ENCODE measurements at places on chromosomes 7 and 10.
A peak's percentile ranks its signal among the peaks of the same experiment; 100 is the strongest.

DNA sequence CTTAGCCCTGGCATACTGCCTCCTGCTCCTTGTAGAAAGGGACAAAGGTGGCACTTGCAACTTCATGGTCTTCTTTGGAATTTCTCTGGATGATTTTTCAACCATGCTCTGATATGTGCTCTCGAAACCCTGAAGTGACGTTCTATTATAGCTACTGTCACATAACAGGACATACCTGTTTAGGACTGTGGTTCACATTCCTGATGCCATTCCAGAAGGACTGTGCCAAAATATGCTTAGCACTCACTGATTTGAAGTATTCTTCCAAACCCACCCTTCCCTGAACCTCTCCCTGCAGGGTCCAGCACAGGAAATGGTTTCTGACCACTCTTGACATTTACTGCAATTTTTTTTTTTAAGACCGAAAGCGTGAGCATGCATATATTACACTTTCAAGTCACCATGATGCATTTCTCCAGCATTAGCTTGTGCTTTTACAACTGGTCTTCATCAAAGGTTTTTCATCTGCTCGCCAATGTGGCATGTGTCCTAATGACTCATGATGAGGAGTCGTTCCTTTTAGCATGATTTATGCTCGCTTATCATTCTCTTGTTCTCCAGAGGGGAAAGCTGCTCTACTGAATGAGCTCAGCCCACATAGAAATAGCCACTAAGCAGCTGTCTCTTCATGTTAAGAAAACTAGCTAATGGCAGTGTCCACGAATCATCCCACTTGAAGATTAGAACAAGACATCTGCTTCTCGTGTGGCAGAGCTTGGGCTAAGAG is 135.2 kb downstream of the ADAM12 start:
- no peak for DNase-seq

GRCh38 chr10:95261926-95262325 is 28.9 kb downstream of the PDLIM1 start:
- no peak for DNase-seq

DNA sequence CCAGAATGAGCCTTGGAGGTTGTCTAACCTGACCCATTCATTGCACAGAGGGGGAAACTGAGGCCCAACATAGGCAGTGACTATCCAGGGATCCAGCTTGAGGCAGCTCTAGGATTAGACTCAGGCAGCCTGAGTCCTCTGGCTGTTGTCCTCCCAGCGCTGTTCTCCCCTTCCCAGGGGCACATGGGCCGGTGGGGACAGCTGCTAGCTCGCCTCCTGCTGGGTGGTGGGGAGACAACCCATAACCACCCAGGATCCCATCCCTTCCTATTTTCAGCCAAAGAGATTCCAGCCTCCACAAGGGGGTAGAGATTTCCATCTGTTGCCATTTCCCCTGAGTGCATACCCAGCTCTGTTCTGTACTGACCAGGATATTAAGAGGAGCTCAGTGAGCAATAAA is 145.1 kb upstream of the GPR26 start:
- no peak for DNase-seq

GRCh38 chr10:72784551-72785351 is 92.8 kb downstream of the MCU start:
- peak; percentile 36 for DNase-seq

GRCh38 chr7:28893888-28894287 is 64.2 kb downstream of the TRIL start:
- DNase-seq: no peak

GRCh38 chr10:101485207-101485606 is 102.8 kb downstream of the POLL start:
- DNase-seq: no peak

DNA sequence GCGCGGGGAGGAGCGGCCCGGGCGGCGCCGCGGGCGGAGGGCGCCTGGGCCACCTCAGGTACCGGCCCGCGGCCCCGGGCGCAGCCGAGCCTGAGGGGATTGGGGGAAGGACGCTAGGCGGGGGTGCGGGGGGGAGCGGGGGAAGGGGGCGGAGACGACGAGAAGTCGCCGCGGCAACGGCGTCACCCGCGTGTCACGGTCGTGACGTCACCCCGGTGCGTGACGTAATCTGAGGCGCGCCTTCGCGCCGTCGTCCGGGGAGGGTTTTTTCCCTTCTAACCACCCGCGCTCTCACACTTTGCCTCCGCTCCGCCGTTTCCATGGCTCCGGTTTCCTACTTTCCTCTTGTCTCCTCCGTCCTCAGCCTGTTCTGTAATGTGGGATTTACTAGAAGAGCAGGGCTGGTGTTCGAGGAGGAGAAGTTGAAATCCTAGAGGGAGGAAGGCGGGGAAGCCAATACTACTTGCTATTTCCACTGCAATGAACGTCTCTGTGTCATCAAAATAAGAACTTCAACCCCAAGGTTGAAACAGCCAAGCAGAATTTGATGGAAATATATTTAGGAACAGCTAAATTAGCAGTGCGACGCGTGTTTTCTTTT is at the start of gene BRAF:
BRAF (minus strand) TSS at position 109 of the 601 bp plus-strand sequence. CDS start 226 bp downstream, outside the sequence.
- DNase-seq: peak; percentile 84

DNA sequence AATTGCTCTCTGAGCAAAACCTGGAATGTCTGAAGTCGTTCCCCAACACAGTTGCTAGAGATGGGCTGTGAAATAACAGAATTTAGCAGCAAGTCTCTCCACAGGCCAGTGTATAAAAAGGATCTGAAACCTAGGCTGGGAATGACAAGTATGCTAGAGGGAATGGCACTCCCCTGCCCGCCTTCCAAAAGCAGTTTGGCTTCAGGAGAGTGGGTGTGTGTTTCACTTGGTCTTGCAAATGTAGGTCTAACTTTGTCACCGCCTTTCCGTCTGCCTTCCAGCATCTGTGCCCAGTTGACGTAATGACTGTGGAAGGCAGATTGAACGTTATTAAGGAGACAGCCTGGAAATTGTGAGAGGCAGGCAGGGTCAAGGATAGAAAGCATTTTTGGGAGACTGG is 18.0 kb upstream of the MTURN start:
- no peak for DNase-seq

GRCh38 chr7:133854739-133855138 is 272.4 kb upstream of the LRGUK start:
- DNase-seq: no peak

GRCh38 chr10:116952729-116953128 is 52.3 kb downstream of the SHTN1 start:
- DNase-seq: no peak

DNA sequence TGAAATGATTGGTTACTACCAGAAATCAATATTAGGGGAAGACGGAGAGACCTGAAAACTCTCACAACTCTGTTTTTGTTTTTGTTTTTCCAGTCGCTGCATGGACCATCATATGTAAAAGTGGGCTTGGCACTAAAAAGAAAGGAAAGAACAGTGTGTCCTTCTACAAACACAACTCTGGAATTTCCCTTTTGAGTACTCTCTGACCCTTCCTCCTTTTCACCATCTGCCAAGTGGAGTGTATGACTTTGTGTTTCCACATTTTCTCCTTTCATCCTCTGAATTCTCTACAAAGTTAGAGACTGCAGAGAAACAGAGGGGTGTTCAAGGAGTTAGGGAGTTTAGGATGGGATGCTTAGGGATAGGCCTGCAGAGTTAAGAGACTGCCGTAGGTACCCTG is 92.0 kb downstream of the MDFIC start:
- DNase-seq: no peak

DNA sequence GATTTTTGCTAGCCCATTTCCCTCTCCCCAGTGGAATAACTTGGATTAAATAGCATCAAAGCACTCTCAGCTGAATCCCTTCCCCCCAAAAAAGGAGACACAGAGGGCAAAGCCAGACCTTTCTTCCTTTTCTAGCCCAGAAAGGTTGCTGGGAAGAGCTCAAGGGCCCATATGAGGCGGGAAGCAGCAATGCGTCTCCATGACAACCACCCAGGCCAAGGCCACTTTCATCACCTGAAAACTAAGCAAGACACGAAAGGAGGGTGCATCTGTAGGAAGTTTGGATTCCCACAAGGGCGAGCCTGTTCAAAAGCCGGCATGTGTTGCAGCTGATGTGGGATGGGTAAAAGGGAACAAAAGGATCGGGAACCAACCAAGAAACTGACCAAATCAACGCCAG is 229.1 kb downstream of the PLXNA4 start:
- no peak for DNase-seq

- DNase-seq: peak; percentile 37
These were observed 686 bp downstream of the AASS start for GRCh38 chr7:122143376-122143750.

DNA sequence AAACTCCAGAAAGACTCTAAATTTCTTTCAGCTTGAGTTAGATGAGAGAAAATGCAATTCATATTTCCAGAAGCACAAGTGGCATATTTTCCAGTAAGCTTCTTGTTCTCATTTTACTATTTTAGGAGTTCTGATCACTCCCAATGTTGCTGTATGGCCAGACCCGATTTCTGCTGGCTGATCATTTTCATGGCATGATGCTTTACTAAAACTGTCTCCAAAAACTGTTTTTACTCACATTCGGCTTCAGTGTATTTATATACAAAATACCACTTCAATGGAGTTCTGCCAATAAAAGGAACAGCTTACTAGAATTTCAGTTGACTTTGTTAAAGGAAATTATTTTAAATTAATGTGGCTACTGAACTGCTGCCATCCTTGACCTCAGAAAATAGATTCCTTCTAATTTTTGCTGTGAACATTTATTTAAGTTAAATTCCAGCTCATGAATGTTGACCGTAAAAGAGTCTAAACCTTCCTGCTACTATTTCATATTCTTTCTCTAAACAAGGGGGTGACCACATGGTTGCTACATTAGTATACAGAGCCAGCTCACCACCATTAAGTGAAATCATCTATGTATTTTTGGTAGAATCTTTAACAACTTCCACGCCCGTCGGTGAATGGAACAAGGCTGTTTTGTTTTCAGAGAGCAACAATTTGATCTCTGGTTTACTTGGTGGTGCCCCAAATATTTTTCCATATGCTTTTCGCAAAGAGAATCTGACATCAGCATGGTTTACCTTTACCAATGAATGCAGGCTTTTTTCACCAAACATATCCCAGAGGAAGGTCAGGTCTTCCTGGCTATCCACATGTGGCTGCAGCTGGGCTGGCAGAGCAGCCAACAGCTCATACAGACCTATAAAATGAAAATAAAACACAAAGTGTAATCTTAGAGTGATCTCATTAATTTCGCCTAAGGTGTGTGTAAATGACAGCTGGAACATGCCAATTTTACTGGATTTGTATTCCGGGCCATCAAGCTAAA is 101.2 kb downstream of the MPP7 start:
- no peak for DNase-seq

DNA sequence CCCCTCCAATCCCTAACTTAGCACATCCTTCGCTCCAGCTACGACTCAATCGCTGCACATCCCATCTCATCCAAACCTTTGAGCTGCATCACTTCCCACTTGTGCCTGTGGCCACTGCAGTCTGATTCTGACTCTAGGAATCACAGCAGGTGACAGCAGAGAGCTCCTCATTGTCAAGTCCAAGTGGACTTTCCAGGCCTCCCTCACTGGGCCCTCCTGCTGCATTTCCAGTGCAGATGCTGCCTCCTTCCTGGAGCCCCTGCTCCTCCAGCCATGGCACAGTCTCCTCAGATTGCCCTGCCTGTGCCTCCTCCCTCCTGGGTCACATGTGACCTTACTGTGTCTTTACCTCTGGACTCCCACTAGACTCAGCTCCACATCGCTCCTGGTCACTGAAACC is 157.3 kb downstream of the USP6NL start:
- no peak for DNase-seq

DNA sequence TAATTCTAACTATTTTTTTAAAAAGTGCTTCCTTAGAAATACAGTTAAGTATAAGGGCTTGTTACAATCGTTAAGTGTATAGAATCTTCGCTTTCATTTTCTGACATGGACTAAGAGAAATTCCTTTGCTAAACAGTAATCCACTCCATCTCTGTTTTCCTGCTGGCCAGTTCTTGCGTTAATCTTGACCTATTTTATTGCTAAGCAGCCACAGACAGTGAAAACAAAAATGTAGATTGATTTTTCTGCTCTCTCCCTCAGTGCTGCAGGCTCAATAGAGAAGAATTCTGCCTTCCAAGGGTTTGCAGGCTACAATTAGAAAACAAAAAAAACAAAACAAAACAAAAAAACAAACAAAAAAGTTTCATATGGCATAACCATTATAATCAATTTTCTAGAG is 310.4 kb upstream of the ADARB2 start:
- no peak for DNase-seq

DNA sequence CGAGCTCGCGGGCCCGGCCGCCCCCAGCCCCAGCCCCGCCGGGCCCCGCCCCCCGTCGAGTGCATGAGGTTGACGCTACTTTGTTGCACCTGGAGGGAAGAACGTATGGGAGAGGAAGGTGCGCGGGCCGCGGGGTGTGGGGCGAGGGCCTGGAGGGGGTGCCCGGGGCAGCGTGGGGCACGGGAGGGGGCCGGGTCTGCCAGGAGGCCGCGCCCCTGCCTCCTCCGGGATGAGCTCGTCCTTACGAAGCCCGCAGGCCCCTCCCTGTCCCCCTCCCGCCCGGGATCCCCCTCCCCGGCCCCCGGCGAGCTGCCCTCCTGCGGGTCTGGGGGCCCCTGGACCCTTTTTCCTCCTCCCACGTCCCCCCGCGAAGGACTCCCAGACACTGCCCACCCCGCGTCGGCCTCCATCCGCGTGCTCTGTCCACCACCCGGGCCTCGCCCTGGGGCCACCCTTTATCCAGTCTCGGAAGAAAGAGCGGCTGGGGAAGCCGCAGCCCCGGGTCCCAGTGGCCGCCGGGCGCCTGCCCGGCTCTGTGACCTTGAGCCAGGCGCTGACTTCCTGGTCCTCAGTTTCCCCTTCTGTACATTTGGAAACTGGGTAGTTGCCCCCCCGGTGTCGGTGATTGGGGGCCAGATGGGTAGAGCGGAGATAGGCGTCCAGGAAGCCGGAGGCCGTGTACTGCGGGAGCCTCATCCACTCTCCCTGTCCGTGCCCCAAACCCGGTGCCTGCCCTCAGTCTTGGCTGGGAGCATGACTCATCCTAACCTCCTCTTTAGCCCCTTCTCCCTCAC is 521 bp downstream of the LIMK1 start:
- peak; percentile 25 for DNase-seq

GRCh38 chr7:95066737-95067530 is 159.5 kb downstream of the PPP1R9A start:
- DNase-seq: no peak

DNA sequence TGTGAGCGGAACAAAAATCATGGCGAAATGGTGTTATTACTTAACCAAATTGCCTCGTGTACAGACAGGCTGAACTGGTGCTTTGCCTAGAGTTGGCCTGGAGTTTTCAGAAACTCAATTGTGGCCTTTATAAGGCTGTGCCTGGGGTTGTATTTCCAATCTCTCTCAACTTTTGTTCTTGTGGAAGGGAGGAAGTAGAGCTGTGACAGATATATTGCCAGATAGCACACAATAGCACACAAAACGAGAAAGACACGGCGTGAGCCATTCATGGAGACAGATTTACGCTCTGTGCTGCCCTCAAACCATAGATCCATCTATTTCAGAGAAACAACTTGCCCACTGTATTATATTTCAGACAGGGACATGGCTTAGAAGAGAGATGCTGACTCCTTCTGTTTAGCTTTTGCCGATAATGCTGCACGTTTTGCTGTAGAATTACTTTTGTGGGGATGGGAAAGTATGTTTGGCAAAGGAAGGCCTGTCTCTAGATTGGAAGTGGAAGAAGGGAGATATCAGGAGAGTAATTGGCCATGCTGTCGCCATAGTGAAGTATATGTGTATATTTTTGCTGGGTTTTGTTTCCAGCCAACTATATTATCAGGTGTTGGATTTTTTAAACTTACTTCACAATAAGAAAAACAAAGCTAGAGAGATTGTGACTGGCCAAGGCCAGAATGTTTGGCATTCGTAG is 80.4 kb downstream of the AUTS2 start:
- DNase-seq: no peak

GRCh38 chr10:5776136-5776880 is 36.9 kb downstream of the GDI2 start:
- DNase-seq: no peak

GRCh38 chr7:46658281-46658680 is 737.2 kb upstream of the IGFBP3 start:
- DNase-seq: no peak

All from neural crest cell (in vitro differentiated cells).